ENCODE measurements at places on chromosomes 2 and 18.

GRCh38 chr18:51068105-51068504, 38.1 kb downstream of the SMAD4 start:
- DNase-seq: no peak

DNA sequence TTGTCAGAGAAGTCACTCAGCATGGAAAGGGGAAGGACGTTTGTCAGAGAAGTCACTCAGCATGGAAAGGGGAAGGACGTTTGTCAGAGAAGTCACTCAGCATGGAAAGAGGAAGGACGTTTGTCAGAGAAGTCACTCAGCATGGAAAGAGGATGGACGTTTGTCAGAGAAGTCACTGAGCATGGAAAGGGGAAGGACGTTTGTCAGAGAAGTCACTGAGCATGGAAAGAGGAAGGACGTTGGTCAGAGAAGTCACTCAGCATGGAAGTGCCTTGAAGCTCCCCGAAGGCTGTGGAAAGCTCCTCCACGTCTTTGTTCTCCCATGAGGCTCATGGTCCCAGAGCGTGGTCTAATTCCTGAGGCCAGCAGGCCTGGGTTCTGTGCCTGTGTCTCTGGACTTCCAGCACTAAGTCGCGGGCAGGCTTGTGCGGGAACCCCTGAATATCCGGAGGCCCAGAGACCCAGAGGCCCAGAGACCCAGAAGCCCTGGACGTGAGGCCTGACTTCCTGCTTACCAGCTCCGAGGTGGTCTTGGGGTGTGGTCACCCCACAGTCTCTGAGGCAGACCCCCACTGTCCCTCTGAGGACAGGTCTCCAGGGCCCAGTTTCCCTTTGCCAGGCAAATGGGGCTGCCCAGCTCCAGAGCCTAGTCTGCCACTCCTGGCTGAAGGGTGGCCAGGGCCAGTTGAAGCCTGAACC, 70.4 kb upstream of the TWIST2 start:
- no peak for DNase-seq

DNA sequence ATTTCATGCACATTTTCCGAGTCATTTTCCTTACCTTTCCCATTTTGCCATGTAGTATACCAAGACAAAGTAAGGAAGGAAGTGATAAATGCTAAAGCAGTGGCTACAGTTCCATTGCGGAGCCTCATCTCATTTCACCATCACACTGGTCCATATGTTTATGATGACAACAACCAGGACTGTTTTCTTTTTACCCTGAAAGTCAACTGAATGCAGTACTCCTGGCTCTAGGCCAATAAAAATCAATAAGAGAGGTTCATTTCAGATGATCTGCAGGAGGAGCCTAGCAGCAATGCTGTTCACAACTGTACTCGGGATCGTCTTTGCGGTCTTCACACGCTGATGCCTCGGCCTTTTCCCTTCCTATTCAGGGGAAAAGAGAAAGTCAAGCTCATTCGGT, 4.7 kb downstream of the MGAT4A start:
- no peak for DNase-seq

GRCh38 chr2:98647636-98648035, 39.2 kb downstream of the UNC50 start:
- DNase-seq: no peak

DNA sequence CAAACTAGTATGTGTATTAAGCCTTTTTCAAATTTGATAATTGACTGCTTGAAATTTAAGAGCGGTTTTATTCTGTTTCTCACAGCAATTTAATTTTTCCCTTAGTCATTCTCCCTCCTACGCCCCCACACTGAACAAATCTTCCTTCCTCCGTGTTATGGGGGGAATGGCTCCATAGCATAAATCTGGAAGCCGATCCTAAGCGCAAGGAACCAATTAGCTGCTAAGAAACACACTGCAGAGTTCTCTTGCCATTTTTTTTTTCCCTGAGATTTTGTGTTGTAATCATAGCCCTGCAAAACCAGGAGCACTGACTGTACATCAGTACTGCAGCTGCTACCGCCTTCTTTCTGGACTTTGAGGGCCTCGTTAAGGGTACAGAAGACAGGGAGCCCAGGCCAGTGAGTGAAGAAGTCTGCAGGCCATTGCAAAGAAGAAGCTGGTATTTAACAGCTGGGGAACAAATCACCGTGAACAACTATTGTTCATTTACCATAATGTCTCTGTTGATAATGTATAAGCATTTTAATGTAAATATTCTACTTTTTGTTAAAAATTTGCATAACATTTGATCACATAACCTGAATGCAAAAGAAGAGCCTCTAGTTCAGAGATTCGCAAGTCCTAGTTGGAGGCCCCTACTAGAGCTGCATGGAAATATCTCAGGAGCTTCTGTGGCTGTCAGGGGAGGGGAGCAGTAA, 264.0 kb downstream of the LRATD1 start:
- DNase-seq: no peak

GRCh38 chr2:167492486-167492885, 604.2 kb downstream of the XIRP2 start:
- no peak for DNase-seq

DNA sequence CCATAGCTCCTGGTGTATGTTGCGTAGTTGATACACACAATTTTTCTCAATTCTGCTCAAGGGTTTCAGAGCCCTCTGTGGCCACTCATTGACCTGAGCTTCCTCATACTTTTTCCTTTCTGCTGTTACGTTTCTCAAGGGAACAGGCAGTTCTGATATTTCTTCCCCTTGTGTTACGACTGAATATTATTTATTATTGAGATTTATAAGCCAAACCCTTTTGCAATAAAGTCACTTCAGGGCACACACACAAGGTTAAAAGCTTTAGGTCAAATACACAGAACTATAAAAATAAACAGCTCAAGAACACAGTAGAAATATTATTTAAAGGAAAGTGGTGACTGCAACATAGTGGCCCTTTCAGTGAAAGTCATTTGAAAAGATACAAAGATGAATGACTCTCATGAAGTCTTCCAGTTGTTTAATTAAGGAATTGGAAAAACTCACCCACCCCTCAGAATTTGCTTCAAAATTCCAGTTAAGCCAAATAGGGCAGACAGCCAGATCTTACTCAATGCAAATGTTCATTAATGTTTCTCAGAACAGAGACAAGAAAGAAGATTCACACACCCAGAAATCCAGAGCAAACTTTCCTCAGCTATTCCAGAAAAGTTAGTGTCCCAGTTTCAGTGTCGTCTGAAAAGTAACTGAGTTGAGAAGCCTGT, 179.7 kb downstream of the TRIB2 start:
- DNase-seq: no peak

GRCh38 chr2:166000401-166000800, 46.8 kb upstream of the TTC21B start:
- no peak for DNase-seq

All from stimulated activated naive CD4-positive, alpha-beta T cell (primary cell).